Mammary microvascular endothelial cell (primary cell): ENCODE measurements at places on chromosomes 5 and 9. TPM values are rescaled to one million over a fixed set of nuclear protein-coding genes. Genes with fewer than 3 reads are reported as not detected.

The ADRB2 gene
- total RNA-seq: 13.3 and 14.2 TPM in 2 replicates

The RRAGA gene
- 70.5 and 78.5 TPM in 2 replicates for total RNA-seq

The FOXD4L5 gene
- total RNA-seq: not detected in 2 replicates

The GABBR2 gene
- total RNA-seq: 2.1 and 2.3 TPM in 2 replicates

The GABRB2 gene
- total RNA-seq: not detected in 2 replicates

The AGGF1 gene
- total RNA-seq: 12.6 and 14.5 TPM in 2 replicates

The PRRT1B gene
- not detected in 2 replicates for total RNA-seq

The ZBTB5 gene
- total RNA-seq: 7.0 and 7.3 TPM in 2 replicates

The PROB1 gene
- 2.5 and 3.6 TPM in 2 replicates for total RNA-seq

The SPATA31D3 gene
- not detected in 2 replicates for total RNA-seq

The FAM221B gene
- total RNA-seq: not detected in 2 replicates

The ANKDD1B gene
- total RNA-seq: not detected in 2 replicates

The MARCOL gene
- total RNA-seq: not detected in 2 replicates

The UHRF2 gene
- total RNA-seq: 39.2 and 39.6 TPM in 2 replicates

The DND1 gene
- total RNA-seq: 0.10 and 0.80 TPM in 2 replicates

The EGFLAM gene
- total RNA-seq: 1.1 and 1.5 TPM in 2 replicates

The LIX1 gene
- not detected in 2 replicates for total RNA-seq

The ANKRD31 gene
- not detected in 2 replicates for total RNA-seq

The CTNNAL1 gene
- total RNA-seq: 112 and 131 TPM in 2 replicates

The HACD4 gene
- 6.1 and 6.3 TPM in 2 replicates for total RNA-seq

The C9orf72 gene
- total RNA-seq: 6.5 and 8.5 TPM in 2 replicates

The CDKN2A gene
- total RNA-seq: 40.8 and 43.6 TPM in 2 replicates

The MEIKIN gene
- not detected in 2 replicates for total RNA-seq

The FBXL7 gene
- total RNA-seq: 14.7 TPM in 2 replicates

The SLC45A2 gene
- total RNA-seq: not detected in 2 replicates

The ST8SIA4 gene
- total RNA-seq: 2.1 and 2.6 TPM in 2 replicates

The TRPM3 gene
- total RNA-seq: 0.05 TPM in 1 of 2 replicates, not detected in the other

The CREB3 gene
- total RNA-seq: 74.7 and 85.8 TPM in 2 replicates

The PCDHGB2 gene
- total RNA-seq: 2.9 and 3.3 TPM in 2 replicates

The SHC3 gene
- under 0.01 TPM in 2 replicates for total RNA-seq

The MYORG gene
- 6.1 and 7.4 TPM in 2 replicates for total RNA-seq

The GFPT2 gene
- 6.9 and 7.6 TPM in 2 replicates for total RNA-seq

The LCN9 gene
- total RNA-seq: not detected in 2 replicates

The WDR38 gene
- 0.15 TPM in 1 of 2 replicates, not detected in the other for total RNA-seq

The CA9 gene
- not detected in 2 replicates for total RNA-seq

The FGFR4 gene
- 1.7 and 2.3 TPM in 2 replicates for total RNA-seq

The SLC36A3 gene
- not detected in 2 replicates for total RNA-seq

The SH3TC2 gene
- total RNA-seq: 3.8 and 4.6 TPM in 2 replicates

The TAF11L7 gene
- not detected in 2 replicates for total RNA-seq

The SLC4A9 gene
- not detected in 2 replicates for total RNA-seq

The SPATA31C2 gene
- total RNA-seq: not detected in 2 replicates

The GMCL2 gene
- total RNA-seq: not detected in 2 replicates

The RFESD gene
- total RNA-seq: 0.69 and 3.1 TPM in 2 replicates

The SNCB gene
- total RNA-seq: 0.44 TPM in 1 of 2 replicates, not detected in the other

The TSLP gene
- 0.13 TPM in 1 of 2 replicates, not detected in the other for total RNA-seq

The NTRK2 gene
- not detected in 2 replicates for total RNA-seq
